ENCODE measurements at places on chromosomes 11 and 22.
A peak's percentile ranks its signal among the peaks of the same experiment; 100 is the strongest.

DNA sequence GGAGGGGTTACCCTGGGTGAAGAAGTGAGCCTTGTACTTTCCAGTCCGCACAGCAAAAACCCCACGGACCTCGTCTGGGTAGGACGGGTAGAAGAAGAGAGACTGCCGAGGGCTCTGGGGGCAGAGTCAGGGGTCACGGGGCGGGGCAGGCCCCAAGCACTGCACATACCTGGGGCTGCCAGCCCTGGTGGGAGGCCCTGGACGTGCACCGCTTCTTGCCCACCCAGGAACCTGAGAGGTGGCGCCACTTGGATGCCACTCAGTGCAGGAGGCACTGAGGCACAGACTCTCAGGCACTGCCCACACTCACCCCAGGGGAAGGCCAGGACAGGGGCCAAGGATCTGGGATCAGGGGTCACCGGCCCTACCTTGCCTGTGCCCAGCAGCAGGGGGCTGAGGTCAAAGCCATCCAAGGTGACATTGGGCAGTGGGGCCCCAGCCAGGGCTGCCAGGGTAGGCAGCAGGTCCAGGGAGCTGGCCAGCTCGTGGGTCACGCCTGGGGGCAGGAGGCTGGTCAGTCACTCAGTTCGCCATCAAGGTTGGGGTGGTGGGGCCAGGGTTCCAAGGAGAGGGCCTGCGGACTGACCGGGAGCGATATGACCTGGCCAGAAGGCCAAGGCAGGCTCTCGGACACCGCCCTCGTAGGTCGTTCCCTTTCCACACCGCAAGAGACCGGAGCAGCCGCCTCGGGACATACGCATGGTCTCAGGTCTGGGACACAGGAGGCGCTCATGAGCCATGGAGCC lies 2.2 kb downstream of the ARSA start:
- no peak for DNase-seq

DNA sequence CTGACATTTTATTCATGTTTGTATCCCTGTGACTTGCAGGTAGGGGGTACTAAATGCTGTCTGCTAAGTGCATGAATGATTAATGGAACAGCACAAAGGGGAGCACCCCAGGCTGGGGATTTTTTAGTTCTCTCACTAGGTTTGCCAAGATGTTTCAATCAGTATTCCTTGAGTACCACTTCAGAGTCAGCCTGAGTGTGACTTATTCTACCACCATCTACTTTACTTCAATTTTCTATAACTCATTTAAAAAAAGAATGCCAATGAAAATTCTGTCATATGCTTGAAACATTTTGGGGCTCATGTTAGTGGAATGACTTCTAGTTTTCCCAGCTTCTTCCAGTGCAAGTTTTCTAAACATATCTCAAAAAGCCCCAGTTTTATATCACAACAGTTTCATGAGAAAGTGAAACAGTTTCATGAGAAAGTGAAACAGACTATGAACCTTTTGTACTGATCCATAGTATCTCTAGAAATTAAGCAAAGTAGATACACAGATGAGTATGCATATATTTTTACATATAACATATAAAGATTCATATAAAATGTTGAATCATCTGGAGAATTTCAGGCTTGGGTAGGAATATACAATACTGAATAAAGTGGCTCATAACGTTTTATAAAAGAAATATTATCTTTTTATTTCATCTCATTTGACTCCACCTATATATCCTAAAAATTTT lies 252.4 kb downstream of the GRM5 start:
- no peak for DNase-seq

GRCh38 chr22:38066381-38067027 lies 9.3 kb downstream of the PICK1 start:
- DNase-seq: no peak

DNA sequence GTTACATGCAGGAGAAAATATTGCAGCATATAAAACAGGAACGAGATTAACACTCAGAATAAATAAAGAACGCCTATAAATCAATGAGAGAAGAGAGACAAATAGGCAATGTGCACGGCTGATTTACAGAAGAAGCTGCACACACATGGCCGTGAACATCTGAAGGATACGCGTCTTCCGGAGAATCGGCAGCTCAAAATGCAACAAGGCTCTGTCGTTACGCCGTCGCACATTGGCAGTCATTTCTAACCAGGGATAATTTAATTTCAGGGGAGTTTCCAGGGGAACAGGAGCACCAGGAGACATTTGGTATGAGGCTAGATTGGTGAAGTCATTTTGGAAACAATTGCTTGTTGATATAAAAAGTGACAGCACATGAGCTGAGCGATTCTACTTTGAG lies 745.2 kb downstream of the BRD1 start:
- DNase-seq: no peak

DNA sequence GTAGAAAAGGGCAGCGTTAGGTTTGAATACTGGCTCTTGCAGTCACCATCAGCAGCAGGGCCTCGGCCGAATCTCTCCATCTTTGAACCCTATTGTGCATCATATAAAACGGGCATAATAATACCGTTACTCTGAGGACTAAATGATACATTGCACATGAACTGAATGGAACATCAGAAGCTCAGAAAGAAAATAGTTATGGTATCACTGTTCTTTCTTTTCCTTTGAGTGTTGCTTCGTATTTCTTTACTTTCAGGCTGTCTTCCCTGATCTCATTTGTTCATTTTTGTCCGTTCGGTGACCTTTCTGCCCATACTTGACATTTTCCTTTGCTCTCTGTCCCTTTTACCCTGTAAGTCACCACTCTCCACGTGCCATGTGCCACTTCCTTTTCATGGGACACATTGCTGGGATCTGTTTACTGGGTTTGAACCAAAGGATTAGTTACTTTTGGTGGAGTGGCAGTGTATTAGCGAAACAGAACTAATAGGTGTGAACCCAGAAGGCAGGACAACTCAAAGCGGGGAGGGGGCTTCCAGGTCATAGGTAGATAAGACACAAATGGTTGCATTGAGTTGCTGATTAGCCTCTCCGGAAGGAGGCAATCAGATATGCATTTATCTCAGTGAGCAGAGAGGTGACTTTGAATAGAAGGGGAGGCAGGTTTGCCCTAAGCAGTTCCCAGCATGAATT lies 717 bp upstream of the ZNF202 start:
- DNase-seq: no peak

DNA sequence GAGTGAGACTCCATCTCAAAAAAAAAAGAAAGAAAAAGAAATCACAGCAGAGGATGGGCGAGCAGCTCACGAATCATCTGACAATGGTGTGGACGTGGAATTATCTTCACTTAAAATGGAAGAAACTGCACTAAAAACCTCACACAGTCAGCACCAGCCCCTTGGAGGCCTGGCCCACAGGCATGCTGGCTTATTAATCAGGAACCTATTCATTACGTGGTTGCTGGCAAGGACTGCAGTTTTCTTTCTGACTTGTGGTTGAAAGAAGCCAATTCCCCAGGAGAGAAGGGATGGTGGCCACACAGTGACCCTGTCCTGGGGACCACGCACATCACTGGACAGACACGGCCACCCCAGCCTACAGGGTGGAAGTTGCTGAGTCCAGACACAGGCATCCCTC lies 401.1 kb downstream of the CTTN start:
- no peak for DNase-seq

GRCh38 chr11:2328021-2328420 lies 26.2 kb downstream of the TSPAN32 start:
- DNase-seq: no peak

DNA sequence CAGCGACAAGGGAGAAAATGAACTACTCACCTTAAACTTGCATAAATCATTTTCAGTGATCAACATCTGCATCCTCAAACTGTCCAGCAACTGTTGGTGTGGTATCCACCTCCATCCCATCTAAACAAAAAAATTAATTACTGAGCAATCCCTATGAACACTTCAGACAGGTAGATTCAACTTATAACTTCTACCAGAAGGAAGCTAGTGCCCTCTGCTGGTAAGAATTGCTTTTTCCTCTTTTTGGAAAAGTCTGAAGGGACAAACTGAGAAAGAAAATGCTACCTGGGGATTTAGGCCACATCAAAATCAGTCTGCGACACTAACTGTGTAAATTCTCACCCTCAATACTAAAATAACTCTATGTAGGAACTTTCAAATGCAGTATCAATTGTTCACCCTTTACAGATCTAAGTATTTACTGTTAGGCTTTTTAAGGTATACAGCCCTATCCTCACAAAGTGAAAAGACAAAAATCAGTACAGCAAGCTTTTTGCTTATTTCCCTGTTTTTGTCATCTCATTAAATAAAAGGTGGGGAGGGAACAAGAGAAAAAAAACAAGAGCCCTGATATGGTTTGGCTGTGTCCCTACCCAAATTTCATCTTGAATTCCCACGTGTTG lies 17.9 kb downstream of the CLNS1A start:
- no peak for DNase-seq

DNA sequence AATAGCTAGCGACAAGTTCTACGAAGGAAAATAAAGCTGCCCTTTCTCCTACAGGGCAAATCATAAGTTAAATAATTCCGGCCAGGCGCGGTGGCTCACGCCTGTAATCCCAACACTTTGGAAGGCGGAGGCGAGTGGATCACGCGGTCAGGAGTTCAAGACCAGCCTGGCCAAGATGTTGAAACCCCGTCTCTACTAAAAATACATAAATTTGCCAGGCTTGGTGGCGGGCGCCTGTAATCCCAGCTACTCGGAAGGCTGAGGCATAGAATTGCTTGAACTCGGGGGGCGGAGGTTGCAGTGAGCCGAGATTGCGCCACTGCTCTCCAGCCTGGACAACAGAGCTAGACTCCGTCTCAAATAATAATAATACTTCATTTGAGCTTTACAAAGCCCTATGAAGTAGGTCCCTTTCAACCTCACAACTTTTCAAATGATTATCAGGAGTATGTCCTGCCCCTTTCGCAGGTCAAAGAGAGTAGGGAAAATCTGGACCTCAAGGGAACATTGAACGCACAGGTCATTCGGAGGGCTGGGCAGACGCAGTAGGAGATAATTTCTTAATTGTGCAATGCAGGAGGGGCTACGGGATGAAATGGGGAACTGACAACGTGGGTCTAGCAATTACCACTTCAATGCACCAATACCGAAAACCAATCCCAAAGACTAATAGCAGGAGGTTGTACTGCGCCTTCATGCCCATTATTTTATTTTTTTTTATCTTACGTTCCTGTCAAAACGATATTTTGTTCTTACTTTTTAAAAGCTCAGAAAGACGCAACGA lies 590 bp downstream of the COMMD9 start:
- no peak for DNase-seq

DNA sequence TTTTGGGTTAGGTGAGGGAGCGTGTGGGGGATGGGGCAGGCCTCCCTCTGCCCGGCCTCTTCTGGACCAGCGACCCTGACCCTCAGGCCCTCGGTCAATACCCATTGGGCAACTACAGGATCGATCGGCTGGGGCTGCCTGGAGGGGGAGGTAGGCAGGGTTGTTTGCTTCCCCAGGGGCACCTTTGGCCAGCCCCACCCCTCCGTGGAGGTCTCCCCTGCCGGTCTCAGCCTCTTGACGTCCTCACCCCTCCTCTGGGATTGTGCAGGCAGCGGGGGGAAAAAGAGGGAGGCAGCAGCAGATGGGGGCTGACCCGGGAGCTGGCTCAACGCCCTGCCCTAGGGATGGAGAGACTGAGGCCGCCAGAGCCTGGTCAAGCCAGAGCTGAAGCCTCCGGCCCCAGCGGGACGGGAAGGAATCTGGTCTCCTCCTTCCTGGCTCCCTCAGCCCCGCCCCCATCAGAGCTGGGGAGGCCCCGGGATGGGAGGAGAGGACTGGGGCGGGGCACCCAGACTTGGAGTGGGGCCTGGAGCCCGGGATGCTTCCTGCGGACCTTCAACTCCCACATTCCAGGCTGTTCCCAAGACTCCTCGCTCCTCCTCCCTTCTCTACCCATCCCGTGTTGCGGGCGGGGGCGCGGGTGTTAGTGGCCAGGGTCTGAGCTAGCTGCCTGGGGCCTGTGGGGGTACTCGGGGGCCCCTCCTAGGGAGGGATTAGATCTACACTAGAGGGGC lies 14.4 kb upstream of the CDC42EP1 start:
- peak; percentile 97 for DNase-seq

GRCh38 chr11:61160487-61161189 lies 588 bp downstream of the VPS37C start:
- DNase-seq: no peak

- no peak for DNase-seq
These were observed 54.7 kb upstream of the KIRREL3 start for GRCh38 chr11:127055236-127055635.

GRCh38 chr11:62792202-62792575 lies 383 bp upstream of the TMEM223 start:
- peak; percentile 43 for DNase-seq

- DNase-seq: no peak
These were observed 176.4 kb downstream of the SHANK2 start for GRCh38 chr11:71075871-71076420.

DNA sequence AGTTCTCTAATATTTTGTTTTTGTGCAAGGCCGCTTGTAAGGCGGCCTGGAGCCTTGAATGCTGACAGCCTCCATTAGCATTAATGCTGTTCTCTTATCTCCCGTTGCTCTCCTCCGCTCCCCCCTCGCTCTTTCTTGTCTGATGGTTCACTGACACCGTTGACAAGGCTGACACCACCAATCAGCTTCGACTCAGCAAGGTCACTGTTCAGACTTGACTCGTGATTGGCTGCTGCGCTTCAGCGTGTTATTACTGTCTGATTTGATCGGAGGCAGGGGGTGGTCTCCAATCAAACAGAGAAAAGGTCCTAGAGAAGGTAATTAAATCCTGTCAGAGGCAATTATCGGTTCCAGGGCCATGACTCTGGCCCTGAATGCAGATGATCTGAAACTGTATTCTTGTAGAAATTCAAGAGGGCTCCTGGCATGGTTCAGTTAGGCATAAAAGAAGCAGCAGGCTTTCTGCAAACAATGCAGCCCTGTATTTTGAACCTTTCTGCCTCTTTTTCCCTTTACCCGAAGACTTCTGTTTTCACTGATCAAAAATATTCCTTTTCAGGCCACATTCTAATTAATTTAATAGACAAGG lies 49.3 kb upstream of the MPPED2 start:
- no peak for DNase-seq

DNA sequence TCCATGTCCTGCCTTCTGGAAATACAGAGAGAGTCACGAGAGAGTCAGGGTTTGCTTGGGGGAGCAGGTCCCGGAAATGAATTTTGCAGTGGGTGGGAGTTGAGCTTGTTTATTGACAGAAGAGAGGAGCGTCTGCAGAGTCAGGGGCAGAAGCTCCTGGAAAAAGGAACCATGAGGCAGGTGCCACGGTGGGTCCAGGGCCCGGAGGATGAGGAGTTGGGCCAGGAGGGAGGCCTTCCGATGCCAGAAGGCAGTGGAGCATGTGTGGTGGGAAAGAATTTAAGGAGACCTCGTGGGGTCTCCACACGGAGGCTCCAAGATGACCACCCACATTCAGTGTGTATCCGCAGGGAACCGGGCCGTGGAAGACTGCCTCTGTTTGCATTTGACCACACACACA lies 461.2 kb downstream of the BRD1 start:
- no peak for DNase-seq

GRCh38 chr11:46333394-46333947 lies 13.8 kb upstream of the DGKZ start:
- DNase-seq: no peak

GRCh38 chr11:93219440-93219839 lies 21.6 kb upstream of the SLC36A4 start:
- DNase-seq: no peak

GRCh38 chr11:75035256-75035655 lies 46.5 kb downstream of the NEU3 start:
- no peak for DNase-seq
